ENCODE measurements at places on chromosomes 3 and 15.

- DNase-seq, result no peak
Observed at GRCh38 chr15:27850050-27850449, 249.1 kb downstream of the OCA2 start.

- no peak for DNase-seq
Observed at GRCh38 chr3:35426366-35426958, 212.9 kb upstream of the ARPP21 start.

DNA sequence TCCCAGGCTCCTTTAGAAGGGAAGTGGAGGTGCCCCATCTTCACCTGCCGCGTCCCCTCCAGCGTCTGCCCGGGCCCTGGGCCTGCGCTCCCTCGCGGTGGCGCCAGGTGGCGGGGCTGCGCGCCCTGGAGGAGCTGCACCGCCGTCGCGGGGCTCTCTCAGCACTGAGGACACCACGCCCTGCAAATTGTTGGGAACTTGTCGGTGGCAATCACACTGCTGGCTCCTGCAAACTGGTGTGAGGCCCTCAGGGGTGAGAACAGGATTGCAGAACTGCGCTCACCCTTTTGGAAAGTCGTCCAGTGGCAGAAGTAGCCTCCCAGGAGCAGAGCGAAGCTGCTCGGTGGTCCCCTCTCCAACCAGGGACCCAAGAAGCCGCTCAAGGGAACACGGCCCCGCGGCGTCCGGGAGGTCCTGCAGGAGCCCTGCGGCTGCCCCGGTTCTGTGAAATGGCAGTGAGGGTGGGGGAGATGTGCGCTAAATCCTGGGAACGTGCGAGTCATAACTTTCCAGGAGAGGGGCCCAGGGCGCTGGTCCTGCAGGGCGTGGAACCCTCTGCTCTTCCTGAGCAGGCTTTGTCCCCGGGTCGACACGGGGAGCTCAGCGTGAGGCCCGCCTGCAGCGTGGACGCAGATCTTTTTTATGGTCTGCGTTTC is 995 bp upstream of the LRRK1 start:
- DNase-seq, result peak; percentile 39

DNA sequence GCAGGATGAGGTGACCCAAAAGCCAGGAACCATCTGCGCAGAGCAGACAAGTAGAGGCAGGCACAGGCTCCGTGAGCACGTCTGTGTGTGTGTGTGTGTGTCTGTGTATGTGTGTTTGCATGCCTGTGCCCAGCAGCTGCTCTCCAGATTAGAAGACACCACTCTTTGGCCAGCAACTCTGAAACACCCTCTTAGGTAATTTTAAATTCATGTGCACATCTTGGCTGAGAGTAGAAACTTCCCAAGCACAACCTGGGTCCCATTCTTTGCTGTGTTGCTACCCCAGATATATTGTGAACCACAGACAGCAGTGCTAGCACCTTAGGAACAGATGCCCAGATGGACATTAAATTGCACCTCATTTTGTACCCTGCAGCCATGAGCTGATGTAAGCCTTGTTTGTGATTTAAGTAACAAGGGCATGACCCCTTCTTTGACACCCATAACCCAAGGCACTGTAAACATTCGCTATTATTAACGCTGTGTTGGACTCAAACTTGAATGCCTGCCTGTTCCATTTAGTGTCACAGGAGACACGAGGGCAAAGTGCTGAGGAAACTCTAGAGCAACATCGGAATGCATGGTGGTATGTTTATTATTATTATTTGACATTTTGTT is at the start of gene FILIP1L:
Gene FILIP1L, minus strand, starts transcription at position 89 of the 618 bp plus-strand sequence.
- DNase-seq, result no peak

- DNase-seq, result no peak
Observed at GRCh38 chr3:179450901-179451264, 387 bp downstream of the GNB4 start.

DNA sequence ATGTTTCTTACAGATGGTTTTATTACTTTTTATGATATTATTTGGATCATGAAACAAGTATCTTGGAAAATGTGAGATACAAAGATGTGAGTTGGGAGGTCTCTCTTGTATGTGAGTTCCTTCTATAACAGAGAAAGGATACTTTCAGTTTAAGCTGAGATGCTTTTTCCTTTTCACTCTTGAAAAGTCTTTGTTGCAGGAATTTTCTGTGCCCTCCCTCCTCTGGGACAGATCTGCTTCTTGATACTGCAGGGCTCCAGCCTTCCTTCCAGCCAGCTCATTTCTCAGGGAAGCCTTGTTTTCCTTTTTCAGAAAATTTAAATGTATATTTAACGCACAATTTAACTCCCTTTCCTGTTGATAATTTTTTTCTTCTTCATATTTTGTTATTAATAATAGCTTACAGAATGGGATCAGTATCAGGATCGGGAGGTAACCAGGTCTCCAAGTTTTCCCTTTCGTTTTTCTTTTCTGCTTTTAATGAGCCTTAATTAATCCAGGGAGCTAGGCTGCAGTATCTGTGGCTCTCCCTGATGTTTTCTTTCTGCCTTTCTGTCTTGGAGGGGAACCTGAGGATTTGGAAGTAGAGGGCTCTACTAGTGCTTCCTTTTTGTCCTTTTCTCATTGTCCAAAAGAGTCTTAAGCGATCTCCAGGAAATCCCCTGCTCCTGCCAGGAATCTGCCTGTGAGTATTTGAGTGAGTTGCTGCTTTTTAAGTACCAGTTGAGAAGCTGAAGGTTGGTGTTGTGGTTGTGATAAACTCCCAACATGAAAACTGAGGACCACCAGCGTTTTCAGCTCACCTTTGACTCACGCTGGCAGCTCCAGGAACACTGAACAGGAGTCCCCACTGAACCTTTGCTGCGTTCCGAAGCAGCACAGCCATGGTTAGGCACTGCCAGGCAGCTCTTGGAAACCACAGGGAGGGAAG is 105.7 kb downstream of the IGF1R start:
- DNase-seq, result no peak

GRCh38 chr15:47523681-47524475 is 193.4 kb upstream of the SEMA6D start:
- DNase-seq, result no peak

DNA sequence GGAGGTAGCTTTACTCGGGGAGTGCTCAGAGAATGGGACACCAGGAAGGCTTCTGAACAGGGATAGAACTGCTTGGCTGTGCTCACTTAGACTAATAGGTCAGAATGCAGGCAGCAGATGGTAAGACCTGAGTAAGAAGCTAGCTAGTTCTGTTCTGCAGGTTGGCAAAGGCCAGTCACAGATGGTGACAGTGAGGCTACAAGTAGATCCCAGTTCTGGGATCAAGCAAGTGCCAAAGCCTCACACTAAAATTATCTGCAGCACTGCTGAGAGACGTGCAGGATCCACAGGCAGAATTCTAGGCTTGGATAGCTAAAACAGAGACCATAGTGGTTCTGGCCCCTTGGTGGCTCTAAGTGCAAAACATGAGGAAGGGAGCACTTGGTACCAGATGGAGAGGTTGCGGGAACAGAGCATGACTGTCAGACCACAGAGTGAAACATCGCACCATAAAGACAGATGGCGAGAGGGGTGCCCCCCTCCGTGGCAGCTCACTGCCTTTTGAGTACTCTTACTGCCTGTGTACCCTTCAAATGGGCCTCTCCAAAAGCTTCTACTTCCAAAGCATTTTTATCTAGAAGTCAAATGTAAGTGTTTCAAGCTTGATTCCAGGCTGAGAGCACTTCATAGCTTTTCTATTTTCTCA is 3.6 kb upstream of the GLCE start:
- DNase-seq, result no peak

- no peak for DNase-seq
Observed at GRCh38 chr3:168843481-168843880, 747.8 kb upstream of the GOLIM4 start.

- DNase-seq, result no peak
Observed at GRCh38 chr3:64566859-64567258, 120.9 kb downstream of the ADAMTS9 start.

- no peak for DNase-seq
Observed at GRCh38 chr3:74639681-74640080, 25.2 kb upstream of the CNTN3 start.

GRCh38 chr15:78855746-78856145 is 16.9 kb upstream of the MORF4L1 start:
- no peak for DNase-seq

DNA sequence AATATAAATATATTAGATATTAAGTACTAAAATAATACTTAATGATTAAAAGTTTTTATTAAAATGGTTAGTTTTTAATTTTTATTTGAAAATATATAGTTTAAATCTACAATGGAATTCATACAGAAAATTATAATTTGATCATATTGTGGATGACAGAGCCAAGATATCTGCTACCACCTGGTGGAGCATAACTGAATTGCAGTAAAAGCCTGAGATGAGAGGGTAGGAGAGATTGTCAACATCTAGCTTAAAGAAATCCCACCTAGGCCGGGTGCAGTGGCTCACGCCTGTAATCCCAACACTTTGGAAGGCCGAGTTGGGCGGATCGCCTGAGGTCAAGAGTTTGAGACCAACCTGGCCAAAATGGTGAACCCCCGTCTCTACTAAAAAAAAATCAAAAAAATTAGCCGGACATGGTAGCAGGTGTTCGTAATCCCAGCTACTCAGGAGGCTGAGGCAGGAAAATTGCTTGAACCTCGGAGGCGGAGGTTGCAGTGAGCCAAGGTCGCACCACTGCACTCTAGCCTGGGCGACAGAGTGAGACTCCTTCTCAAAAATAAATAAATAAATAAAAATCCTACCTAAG is 25.1 kb upstream of the CSTA start:
- peak; percentile 1 for DNase-seq

GRCh38 chr3:190261015-190261414 is 61.2 kb downstream of the CLDN1 start:
- no peak for DNase-seq

DNA sequence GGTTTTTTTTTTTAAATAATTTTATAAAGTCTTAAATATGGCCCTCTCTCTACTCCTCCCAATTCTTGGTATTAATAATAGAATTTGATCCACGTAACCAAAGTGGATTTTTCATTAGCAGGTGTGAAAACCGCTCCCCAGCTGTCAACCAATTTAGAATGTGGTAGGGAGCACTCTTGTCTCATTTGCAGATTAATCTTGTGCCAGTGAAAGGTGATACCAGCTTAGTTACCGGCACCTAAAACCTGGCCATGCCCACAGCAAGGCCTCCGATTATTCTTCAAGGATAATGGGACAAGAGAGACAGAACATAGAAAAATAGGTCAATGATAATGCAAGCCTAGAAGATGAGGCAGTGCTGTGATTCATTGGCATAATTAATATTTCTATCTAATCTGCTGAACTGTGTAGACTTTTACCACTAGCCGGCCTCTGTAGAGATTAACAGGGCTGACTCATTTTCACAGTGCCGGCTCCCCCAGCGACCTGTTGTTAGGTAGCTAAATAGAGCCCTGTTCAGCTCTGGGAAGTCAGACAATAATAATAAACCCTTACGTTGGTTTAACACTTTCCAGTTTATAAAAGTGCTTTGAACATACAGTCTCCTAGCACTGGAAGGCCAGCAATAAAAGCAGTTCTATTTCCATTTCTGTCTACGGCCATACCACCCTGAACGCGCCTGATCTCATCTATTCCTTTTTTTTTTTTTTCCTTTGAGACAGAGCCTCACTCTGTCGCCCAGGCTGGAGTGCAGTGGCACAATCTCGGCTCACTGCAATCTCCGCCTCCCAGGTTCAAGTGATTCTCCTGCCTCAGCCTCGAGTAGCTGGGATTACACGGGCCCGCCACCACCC is 102.9 kb downstream of the SHQ1 start:
- DNase-seq, result no peak

DNA sequence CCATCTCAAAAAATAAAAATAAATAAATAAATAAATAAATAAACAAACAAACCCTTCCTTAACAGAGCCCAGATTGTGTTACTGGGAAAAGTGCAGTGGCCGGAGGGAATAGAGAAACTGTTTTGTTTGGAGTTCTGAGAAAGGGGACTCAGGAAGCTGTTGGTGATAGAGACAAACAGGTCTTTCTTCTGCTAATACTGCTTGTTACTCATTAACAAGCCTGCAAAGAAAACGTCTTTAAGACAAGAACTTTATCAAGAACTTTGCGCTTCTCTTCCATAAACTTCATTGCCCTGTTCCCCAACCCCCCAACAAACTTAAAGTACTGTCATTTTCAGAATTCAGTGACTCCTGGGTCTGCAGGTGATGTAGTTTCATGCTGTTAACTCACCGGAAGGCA is 68.8 kb upstream of the GSK3B start:
- no peak for DNase-seq

DNA sequence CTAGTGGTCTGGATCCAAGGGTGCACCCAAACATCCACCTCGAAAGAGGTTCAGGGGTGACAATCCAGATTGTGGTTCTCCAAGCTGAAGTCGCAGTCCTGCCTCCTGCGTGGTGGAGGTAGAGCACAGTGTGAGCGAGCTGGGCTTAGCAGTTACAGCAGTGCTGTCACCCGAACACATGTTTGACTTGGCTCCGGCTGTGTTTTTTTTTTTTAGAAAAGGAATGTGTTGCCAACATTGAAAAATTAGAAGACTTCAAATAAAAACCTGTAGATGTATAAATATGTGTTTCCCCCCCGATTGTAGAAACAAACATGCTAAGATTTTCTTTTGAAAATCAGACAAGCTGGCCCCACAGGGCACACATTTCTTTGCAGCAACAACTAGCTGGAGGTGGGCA is 530.8 kb downstream of the SHQ1 start:
- DNase-seq, result no peak

- DNase-seq, result no peak
Observed at GRCh38 chr3:35721628-35722027, 82.3 kb downstream of the ARPP21 start.

- DNase-seq, result no peak
Observed at GRCh38 chr15:75095594-75095993, 72.2 kb downstream of the PPCDC start.

DNA sequence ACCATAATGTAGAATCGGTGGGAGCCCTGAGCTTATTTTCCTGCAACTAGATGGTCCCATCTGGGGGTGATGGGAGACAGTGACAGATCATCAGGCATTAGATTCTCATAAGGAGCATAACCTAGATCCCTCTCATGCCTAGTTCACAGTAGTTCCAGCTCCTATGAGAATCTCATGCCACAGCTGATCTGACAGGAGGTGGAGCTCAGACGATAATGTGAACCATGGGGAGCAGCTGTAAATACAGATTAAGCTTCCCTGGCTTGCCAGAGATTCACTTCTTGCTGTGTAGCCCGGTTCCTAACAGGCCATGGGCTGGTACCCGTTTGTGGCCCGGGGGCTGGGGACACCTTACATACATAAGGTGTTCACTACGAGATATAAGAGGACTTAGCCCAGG is 67.5 kb upstream of the LRRFIP2 start:
- DNase-seq, result no peak

DNA sequence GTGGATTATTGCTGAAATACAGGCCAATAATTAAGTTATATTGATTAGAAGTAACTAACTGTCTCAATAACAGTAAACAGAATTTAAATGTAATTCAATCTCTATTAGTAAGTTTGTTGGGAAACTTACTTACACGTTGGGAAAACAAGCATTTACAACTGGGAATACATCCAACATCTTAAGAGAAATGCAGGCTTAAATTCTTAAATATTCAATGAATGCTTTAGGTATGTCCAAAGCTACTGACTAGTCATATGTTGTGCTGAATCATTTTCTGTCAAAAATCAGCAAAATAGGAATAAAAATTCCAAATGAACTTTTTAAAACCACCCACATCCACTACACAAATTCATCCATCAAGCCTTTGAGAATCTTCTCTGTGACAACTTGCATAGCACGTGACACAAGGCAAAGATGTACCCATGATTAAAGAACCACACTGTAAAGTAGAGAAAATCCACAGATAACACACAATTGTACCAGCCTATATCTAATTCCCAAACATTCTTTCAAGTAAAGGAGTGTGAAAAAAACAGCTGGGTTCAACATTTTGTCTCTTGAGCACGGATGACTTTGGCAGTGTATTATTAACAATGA is 60.0 kb downstream of the NMNAT3 start:
- DNase-seq, result no peak

GRCh38 chr15:70493787-70494516 is 269.4 kb downstream of the UACA start:
- DNase-seq, result no peak

Data from activated CD4-positive, CD25-positive, alpha-beta regulatory T cell (primary cell).